ENCODE measurements at places on chromosomes 2 and 18.

DNA sequence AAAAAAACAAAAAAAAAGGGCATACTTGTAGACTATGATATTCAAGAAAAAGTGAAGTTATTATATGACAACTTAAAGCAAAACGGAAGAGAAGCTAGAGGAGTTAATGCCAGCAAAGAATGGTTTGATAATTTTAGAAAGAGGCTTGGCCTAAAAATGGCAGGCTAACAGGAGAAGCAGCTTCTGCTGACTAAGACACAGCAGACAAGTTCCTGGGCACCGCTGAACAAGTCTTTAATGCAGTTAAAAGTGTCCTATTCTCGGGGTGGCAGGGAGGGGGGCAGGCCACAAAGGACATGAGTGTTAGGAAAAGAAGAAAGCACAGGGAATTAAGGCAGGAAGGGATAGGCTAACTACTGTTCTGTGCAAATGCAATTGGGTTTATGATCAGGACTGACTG lies 50.3 kb upstream of the GAREM2 start:
- no peak for DNase-seq

DNA sequence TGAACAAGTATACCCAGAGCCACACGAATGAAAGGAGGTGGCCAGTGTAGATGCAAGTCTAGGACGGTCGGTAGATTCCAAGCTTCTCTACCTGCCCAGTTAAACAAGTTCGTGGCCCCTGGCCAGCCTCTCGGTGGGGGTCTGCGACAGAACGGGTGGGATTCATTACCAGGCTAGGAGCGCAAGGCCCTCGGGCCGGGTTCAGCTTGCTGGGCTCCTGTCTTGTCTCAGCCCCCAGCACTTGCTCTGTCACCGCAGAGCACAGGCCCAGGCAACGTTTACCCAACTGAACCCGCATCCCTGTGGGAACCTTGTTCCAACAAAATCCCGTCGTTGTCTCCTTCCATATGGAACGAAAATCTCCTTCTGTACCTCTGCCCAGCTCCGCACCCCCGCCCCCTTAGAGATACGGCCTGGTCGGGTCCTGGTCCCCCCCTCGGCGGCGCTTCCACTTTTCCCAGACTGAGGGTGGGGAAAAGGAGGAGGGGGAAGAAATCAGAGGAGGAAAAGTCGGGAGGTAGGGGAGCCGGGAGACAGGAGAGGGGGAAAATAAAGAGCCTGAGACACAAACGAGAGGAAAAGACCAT lies 1.9 kb upstream of the EMX1 start:
- DNase-seq: no peak

DNA sequence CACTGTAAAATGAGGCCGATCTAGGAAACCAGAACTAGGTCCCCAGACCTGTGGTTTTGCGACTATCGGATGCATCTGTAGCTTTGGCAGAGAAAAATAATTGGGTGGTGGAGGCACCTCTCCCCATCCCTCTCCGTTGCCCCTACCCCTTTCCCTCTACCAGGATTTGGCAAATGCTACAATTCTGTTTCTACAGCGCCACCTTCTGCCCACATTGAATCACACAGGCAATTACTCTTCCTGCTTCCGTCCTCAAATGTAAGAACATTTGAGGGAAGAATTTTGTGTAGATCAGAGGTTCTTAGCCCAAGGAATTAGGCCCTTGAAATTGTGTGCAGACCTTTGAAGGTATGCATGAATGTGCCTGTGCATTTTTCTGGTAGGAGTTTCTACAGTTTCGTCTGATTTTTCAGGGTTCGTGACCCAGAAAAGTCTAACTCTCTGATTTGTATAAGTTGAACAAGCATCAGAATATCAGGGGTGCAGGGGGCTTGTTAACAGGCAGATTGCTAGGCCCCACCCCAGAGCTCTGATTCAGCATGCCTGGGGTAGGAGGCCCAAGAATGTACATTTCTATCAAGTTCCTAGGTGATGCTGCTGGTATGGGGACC lies 11.2 kb downstream of the ATP6V1B1 start:
- DNase-seq: peak; percentile 45

DNA sequence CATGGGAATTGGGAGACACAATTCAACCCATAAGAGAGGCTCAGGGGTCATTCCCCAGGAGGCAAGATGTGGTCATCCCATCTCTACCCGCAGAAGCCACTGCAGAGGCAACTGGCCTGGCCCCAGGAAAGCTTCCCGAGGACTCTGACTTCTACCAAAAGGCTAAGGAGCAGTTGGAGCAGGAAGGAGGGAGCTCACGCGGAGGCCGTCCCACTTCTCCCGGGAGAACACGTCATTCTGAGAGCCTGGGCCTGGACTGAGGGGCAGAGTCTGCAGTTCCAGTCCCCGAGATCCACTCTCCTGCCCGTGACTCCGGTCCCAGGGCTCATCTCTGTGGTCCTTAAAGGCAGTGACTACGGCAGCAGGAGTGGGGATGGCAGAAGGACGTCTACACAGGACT lies 69.0 kb upstream of the TAF1B start:
- no peak for DNase-seq

DNA sequence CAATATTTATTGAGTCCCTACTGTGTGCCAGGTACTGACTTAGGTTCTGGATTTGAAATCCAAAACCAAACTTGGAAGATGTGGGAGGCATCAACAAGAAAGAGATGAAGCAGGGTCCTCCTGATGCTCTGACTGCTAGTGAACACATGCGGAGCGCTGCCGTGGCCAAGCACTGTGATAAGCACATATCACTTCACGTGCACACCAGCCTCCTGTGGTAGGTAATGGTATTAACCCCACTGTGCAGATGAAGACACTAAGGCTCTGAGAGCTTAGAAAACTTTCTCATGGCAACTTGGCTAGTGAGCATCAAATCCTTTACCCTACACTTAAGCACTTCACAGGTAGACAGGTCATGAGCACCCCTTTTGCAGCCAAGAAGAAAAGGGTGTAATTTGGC lies 216.1 kb downstream of the HAUS1 start:
- no peak for DNase-seq

- no peak for DNase-seq
Observed at GRCh38 chr2:203396667-203397066, 68.5 kb downstream of the ABI2 start.

- DNase-seq: no peak
Observed at GRCh38 chr2:39989888-39990287, 210.8 kb upstream of the THUMPD2 start.

DNA sequence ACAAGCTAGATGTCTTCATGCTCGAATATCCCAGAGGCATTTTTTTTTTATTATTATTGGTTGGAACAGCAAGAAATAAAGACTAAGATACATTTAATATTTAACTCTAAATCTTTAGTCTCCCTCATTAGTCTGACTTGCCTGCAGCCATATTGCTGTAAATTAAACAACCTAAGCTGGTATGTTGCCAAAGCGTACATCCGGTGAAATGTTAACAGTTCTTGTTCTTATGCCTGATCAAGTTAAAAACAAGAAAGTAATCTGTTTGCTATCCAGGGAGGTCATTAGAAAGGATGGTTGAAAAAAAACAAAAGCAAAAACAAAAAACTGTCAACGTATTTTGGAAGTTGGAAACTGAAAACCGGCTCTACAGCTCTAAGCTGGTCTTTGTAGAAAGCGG lies 125.9 kb upstream of the NABP1 start:
- peak; percentile 31 for DNase-seq

GRCh38 chr18:13003466-13003896 lies 12.3 kb downstream of the CEP192 start:
- peak; percentile 23 for DNase-seq

- no peak for DNase-seq
Observed at GRCh38 chr2:240355001-240355891, 80.2 kb upstream of the GPC1 start.

DNA sequence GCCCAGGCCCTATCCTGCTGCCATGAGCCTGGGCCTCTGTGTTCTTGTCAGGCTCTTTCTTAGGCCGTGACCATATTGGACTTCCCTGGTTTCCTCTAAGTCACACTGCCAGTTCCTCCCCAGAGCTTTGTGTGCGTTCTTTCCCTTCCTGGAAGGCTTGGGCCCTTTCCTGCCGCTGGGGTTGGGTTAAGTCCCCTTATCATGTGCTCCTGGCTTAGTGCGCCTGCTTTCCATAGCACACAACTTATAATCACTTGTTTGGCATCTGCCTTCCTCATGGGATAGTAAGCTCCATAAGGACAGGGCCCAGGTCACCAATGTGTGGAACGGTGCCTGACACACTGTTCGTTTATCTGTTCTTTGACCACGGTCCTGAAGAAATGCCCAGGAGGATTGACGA lies 31.3 kb downstream of the NIFK start:
- no peak for DNase-seq

- no peak for DNase-seq
Observed at GRCh38 chr2:166627893-166628292, 133.8 kb upstream of the SCN7A start.

DNA sequence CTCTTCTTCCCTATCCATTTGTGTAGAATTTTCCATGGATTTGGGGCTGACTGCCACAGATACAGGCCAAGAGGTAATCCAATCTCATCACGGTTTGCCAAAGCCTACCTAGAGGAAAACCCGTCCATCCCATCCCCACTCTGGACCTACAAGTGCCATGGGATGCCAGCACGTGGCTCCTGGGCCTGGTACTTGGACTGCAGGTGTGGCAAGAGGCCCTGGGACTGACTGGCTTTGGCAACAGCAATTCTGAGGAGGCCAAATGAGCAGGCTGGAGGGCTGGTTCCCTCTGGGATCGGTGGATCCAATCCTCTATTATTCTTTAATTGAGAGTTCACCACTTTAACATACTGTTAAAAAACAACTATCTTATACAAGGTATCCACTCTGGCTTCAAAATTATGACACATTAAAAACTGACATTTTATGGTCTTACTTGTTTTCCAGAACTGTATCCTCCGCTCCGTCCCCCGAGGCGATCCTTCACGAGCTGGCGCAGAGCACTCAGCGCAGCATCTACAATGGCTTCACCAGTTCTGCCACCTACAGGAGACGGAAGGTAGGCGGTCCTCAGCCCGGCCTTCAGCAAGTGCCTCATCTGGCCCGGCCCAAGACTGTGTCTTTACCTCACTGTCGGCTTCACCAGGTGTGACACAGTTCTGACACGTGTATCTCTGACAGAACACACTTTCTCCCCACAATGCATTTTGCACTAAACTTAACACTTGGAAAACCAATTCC lies 19.8 kb downstream of the PDIA6 start:
- no peak for DNase-seq

- DNase-seq: no peak
Observed at GRCh38 chr2:120235681-120236080, 12.5 kb upstream of the TMEM185B start.

- DNase-seq: peak; percentile 28
Observed at GRCh38 chr18:10100941-10101701, 187.3 kb downstream of the VAPA start.

DNA sequence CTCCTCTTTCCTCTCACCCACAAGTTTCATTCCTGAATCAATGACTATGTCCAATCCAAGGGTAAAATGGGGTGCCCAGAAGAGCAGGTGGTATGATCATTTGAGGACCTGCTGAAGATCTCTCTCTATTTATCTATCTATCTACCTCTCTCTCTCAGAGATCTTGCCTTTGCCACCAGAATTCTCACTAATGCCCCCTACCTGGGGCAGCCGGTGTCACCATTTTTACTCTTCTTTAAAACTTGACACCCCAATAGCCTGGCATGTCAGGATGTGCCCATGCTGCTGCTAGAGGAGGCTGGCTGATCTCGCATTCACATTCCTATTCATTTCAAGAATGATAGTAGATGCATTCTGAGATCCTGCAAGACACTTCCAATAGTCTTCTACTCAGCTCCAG lies 24.3 kb upstream of the RPIA start:
- DNase-seq: no peak

DNA sequence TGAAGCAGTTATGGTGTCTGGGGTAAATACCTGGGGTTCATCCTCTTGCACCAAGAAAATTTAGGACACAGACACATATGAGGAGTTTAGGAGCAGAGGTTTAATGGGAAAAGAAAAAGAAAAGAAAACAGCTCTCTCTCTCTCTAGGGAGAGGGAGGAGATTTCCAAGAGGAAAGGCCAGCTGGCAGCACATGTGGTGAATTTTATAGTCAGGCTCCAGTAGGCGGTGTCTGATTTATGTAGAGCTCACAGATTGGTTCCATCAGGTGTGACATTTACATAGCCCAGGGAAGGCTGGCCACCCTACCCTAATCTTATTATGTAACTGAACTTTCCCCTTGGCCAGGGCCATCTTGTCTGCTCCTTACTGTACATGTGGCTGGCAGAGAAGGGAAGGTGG lies 297.5 kb upstream of the RGPD4 start:
- peak; percentile 99 for DNase-seq

DNA sequence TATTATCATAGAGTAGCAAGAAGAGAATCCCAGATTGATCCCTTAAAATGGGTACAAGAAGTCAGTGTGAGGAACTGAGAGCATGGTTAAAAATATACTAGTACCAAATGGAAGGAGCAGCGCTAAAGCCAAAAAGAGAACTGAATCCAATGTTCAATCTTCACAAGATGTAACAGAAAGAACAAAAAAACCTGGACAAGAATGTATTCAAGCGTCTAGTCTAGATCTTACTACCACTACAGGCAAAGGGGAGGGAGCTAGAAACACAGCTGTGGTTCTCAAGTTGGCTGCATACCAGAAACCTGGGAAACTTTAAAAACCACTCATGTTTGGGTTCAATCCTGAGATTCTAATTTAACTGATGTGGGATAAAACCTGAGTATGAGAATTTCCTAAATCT lies 57.5 kb downstream of the PIAS2 start:
- no peak for DNase-seq

DNA sequence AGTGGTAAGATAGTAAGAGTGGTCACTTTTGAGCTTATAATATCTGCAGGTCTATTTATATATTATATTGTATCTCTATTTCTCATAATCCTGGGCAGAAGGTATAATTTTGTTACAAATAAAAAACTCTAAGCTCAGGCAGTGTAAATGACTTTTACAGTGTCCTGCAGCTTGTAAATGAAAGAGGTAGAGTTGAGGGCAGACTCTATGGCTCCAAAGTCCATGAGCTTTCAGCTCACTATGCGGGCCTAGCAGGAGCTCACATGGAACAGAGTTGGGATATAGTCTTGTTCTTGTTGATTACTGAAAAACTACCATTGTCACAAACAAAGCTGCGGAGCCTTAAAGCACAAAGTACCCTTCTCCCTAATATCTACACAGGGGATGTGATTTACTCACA lies 361.4 kb downstream of the LNPK start:
- DNase-seq: no peak

DNA sequence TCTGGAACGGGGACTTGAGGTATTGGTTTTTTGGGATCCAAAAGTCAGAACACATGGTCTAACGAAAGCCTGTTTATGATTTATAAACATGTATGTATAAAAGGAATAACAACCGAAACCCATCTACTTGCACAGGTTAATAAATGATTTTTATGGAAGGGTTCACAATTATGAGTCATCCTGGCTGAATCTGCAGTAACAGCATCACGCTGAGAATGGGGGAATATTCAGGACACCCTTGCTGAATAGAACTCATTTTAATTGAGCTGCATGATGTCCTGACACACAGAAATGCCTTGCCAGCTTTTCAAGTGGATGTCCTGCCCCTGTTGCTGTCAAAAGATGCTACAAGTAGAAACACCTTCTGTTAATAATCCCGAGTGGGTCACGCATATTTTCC lies 54.7 kb upstream of the TGFA start:
- no peak for DNase-seq

GRCh38 chr2:43461453-43462073 lies 134.3 kb downstream of the THADA start:
- no peak for DNase-seq
